ENCODE measurements at places on chromosomes 16 and 17.
A peak's percentile ranks its signal among the peaks of the same experiment; 100 is the strongest.

DNA sequence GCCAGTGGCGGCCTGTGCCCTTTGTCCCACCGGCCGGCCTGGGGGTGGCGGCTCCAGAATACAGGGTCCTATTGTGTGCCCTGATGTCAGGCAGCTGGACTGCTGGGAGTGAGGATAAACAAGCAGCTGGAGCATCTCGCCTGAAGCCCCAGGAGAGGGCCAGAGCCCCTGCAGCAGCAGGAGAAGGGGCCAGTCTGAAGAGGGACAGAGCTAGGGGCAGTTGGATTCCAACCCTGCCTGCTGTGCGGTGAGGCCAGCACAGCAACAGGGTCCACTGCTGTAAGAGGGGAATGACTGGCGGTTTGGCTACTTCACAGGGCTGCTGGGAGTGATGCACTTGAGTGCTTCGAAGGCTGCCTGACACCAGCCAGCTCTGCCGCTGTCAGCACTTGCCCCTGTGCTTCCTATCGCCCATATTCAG is 25.0 kb downstream of the RAB11FIP4 start:
- no peak for DNase-seq

- no peak for DNase-seq
Observed at GRCh38 chr17:46986366-46986765, 7.3 kb upstream of the RPRML start.

DNA sequence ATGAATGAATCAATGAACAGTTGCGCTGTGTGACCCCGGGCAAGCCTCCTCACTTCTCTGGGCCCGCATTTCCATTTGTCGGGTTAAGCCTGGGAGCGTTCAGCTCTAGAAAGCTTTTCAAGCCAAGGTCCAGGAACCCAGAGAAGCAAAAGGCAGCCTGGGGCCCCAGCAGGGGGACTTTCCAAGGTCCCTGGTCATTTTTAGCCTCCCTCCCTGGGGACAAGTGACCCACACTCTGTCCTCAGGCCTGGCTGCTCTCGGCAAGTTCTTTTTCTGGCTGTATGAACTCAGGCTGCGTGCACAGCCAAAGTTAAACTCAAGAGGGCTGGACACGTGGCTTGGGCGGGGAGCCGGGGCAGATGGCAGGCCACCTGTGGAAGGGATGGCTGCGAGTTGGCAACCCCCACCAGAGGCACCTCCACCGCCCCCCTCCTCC is 41.4 kb upstream of the CIBAR2 start:
- no peak for DNase-seq

DNA sequence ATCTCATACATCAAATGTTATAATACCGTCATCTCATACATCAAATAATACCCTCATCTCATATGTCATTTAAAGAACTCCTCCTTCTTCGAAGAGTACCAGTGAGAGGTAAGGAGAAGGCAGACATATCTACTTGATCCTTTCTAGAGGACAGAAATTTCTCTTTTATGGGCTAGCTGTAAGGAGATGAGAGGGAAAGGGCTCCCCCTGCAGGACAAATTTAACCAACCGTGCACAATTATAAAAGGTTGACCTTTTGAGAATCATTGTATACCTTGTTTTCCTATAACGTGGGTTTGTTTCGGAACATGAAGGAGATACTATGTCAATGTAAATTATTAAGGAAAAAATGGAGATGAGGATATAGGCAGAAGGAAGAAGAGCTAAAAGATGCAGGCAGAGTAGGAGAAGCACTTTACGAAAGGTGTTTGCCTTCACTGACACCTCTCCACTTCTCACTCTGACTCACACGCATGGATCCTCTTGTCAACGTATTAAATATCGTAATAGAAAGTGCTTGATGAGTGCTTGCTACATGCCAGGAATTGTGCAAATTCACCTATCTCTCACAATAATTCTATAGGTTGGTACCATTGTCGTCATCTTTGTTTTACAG is 465.9 kb upstream of the ERCC4 start:
- no peak for DNase-seq

DNA sequence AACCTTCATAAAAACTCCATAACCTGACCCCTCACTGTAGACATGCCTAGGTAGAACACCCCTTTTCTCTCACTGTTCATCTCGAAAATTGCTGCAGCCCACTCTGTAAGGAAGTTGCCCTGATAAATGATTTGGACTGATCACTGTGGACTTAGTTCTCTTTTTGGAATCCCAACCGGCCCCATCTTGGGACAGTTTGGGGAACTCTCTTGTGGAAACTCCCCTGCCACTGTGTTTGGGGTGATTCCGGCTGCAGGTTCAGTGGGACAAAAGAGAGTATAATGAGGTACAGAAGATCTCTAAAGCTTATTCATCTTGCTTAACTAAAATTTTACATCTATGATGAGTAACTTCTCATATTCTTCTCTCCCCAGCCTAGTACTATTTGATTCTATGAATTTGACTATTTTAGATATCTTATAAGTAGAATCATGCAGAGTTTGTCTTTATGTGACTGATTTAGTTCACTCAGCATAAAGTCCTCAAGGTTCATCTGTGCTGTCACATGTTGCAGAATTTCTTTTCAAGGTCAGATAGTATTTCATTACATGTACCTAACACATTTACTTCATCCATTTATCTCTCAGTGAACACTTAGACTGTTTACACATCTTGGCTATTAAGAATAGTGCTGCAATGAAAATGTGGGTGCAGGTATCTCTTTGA is 84.9 kb downstream of the ABCA8 start:
- no peak for DNase-seq

- DNase-seq: no peak
Observed at GRCh38 chr17:80796430-80796861, 195.2 kb upstream of the CHMP6 start.

GRCh38 chr17:45852535-45853297 is 8.0 kb downstream of the SPPL2C start:
- peak; percentile 62 for DNase-seq

GRCh38 chr16:11676799-11677198 is 8.5 kb downstream of the SNN start:
- no peak for DNase-seq

GRCh38 chr16:47779201-47780016 is 318.3 kb downstream of the PHKB start:
- no peak for DNase-seq

GRCh38 chr17:40293363-40293762 is 5.7 kb downstream of the CDC6 start:
- DNase-seq: no peak

DNA sequence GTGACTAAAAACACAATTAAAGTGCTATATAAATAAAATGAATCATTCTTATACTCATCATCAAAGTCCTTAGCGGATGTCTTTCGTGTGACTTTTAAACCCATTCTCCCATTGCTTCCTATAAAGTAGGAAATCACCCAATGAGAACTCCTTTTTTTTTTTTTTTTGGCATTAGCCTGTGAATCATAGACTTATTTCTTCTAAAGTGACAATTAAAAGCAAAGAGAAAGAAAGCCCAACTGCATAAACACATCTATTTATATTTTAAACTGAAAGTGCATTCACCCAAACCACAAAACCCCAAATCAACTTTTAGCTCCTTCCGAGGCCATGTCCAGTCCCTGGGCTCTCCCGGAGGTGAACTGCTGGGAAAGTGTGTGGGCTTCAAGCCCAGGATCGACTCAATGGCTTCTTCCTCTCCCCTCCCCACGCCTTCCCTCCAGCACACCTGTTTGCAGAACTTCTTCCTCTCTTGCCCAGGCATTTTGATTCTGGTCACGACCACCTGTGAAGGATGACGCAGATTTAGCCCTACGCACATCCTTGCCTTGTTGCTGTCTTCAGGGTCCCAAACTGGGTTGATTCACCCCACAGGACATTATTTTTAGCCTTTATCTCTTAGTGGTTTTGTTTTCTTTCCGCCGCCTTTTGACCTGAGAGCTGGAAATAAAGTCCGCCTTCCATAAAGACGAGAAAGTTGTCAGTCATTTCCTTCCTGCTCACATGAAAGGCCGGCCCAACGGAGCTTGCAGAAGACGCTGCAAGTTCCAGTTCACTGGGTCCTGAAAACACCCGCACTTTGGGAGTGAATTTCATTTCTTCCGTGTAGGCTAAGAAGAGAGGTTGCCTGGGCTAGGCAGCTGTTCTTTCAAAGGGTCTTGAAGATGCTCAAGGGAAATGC is 166.8 kb downstream of the MAP2K6 start:
- no peak for DNase-seq

DNA sequence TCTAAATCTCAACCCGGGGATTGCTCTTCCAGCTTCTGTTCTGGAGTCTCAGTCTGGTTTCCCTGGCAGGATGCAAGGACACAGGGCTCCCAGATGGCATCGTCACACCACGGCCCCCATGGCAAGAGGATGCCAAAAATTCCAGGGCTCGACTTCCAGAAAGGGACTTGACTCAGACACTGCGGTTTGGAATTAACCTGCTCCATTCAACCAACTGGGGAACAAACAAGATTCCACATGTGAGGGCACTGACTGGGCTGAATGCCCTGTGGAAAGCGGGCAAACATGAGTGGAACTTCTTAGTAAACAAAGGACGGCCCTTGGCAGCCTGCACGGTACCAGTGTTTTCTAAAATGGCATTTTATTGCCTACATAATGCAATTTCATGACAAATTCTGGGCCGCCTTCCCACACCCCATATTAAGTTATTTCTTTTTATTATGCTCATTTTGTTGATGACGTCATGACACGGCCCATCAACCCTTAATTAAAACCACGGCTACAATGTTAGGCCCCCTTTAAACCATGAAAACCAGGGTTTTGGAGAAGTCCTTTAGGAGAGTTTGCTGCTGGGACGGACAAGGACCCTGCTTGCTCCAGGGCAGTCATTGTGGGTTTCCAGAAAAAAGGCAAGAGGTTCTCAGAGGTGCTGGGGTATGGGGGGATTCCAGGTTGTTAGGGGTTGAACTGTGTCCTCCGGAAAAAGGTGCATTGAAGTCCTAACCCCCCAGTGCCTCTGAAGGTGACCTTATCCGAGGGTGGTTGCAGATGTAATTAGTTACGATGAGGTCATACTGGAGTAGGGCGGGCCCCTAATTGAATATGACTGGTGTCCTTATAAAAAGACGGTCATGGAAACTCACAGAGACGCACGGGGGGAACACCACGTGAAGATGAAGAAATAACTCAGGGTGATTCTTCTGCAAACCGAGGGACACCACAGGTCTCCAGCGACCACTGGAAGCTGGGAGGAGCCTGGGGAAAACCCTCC is 205.6 kb downstream of the FOXL1 start:
- no peak for DNase-seq

DNA sequence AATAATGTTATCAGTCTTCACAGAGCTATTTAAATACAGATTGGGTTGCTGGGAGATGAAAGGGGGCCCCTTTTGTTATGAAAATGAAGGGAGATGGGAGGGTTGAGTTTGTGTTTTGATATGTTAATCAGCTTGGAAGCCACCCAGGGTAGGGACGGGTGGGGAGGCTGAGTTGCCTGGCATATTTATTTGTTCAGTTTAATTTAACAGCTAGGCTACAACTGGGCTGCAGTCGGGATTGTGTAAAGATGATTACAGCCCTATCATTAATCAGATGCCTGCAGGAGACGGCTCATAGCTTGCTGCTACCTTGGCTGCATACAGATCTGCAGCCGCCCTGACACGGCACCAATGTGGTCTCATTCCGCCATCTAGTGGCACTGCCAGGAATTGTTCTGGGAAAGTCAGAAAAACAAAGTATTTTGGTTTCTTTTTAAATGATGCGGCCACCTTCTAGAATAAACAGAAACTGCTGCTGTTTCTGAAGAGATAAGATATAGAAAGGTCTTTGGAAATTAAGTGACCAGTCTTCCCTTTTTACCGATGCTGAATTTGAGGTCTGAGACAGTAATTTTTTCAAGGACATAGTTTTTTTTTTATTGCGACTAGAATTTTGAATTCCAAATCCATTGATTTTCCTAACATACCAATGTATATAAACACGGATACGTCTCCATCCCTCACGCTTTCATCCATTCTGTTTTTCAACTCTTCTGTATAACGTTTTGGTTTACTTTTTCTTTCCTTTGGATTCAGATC is 458.0 kb upstream of the ASIC2 start:
- peak; percentile 79 for DNase-seq

Measured in right forelimb (tissue), 1 donor.